ENCODE measurements at places on chromosomes 11 and 22.
A peak's percentile ranks its signal among the peaks of the same experiment; 100 is the strongest.

GRCh38 chr22:36340621-36341020 is 47.1 kb downstream of the MYH9 start:
- no peak for DNase-seq

DNA sequence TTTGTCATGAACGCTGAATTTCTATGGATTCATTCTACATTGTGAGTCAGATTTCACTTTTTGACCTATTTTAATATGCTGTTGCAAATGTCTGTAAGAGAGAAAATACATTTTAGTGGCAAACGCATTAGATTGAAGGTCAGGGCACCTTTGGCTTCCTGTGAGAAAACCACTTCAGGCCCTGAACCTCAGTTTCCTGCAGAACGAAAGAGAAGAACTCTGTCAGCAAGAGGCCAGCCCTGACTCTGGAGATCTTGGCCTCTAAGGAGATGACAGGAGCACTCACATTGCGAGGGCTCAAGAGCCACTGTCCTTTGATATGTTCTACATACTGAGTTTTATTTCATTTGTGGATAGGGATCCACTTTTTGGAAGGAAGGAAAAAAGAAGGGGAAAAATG is 83.6 kb downstream of the KCNJ1 start:
- DNase-seq: no peak

DNA sequence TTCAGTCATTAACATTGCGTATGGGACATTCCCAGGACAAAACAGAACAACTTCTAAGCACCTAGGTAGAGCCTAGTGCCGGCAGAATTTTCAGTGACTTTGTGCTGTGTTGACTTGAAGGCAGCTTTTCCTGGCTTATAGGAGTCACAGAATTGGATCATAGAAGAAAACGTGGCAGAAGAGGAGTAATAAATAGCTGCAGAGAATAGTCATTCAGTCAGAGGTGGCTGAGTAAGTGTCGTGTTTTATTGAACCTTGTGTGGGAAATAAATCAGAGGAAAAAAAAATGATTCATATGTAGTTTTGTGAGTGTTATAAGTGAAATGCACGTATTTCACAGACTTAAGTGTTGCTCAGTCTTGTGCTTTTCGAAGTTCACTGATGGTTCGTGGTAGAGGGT is 2.1 kb downstream of the BARX2 start:
- no peak for DNase-seq

GRCh38 chr11:121790430-121790829 is 325.6 kb downstream of the BLID start:
- no peak for DNase-seq

GRCh38 chr11:63837027-63837688 is 1.8 kb upstream of the MARK2 start:
- DNase-seq: peak; percentile 70

GRCh38 chr22:38513063-38513462 is 7.0 kb upstream of the DDX17 start:
- no peak for DNase-seq

DNA sequence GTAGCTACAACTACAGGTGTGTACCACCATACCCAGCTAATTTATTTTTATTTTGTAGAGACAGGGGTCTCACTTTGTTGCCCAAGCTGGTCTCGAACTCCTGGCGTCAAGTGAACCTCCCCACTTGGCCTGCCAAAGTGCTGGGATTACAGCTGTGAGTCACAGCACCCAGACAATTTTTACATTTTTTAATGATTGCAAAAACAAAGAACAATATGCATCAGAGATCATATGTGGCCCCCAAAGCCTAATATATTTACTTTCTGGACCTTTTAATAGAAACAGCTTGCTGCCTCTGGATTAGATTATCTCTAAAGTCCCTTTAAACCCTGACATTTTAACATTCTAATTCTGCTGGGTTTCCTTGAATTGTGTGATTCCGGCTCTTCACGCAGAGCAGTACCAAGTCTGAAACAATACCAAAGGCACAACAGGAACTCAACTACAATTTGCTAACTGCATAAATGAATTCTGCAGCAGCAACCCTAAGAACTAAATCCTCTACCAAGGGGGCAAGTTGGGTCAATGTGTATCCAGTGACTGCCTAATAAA is 25.0 kb downstream of the RAB30 start:
- no peak for DNase-seq

GRCh38 chr11:57263351-57263750 is 26.3 kb upstream of the APLNR start:
- DNase-seq: no peak

DNA sequence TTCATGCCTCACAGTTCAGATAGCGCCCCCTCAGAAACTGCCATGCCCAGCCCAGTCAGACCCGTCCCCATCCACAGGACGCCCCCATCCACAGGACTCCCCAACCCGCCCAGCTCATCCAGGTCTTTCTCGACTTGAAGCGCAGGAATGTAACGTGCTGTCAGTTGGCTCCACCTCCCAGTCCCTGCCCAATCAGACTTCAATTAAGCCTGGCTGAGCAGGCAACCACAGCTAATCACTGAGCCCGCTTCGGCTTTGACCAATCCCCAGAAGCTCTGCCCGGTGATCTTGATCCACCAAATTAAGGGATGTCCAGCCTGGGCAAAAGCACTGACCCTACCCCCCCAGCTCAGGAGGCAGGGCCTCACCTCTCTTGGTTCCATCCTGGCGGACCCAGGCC is 10.5 kb upstream of the MFNG start:
- DNase-seq: no peak

GRCh38 chr22:50197856-50198623 is 2.8 kb upstream of the SELENOO start:
- DNase-seq: no peak

Measured in frontal cortex (tissue), 4 donors.